ENCODE measurements at places on chromosomes 5 and 9.

DNA sequence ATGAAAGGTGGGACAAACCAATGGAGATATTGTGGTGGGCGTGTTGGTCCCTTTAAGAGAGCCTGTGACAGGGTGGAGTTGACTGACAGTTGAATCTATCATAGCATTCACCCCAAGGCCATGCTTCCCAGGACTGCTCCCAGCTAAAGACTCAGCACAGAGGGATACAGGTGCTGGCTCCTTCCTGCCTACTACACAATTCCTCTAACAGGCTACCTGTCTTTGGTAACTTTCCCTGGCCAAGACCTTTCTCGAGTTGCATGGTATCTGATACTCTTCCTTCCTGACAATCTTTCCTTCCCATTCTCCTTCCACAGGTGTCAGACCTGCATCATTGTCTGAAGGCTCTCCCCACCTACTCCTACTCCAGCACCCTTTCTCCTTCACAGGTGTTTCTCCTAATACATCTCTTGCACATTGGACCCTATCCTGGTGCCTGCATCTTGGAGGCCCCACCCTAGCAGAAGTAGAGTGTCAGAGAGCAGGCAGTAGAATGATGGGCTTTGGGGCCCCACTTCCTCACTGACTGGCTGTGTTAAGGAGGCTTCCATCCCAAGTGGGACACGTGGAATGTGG lies 120.7 kb upstream of the ALDH1B1 start:
- DNase-seq: no peak

- no peak for DNase-seq
Observed at GRCh38 chr9:114790521-114790920, 15.3 kb downstream of the TNFSF15 start.

DNA sequence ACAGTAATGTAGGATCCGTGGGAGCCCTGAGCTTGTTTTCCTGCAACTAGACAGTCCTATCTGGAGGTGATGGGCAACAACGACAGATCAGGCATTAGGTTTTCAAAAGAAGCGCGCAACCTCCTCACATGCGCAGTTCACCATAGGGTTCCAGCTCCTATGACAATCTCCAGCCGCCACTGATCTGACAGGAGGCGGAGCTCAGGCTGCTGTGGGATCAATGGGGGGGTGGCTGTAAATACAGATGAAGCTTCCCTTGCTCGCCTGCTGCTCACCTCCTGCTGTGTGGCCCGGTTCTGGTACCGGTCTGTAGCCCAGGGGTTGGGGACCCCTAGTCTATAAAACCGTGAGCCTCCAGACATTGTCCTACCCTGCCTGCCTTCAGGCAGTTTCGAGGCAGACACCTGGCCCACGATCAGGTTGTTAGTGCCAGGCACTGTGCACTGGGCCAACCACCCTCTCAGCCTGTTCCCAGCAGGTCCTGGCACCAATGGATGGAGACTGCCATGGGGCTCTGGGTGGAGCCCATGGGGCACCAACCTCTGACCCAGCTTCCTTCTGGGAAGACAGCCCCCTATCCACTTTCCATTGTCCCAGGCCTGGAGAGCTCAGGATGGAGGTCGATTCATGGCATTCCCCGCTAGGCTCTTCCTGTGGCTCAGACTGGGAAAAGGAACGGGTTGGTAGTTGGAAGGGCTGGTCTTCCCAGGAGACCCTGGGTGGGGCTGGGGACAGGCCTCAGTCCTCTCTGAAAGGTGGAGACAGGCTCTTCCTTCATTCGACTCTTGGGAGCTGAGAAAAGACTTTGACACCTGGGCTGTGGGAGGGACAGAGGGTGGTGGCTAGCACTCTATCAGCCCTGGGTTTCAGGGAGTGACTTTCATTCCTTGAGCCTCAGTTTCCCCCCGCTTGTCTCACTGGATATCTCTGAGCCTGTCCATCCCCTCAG lies 1.7 kb downstream of the ENDOG start:
- DNase-seq: no peak

DNA sequence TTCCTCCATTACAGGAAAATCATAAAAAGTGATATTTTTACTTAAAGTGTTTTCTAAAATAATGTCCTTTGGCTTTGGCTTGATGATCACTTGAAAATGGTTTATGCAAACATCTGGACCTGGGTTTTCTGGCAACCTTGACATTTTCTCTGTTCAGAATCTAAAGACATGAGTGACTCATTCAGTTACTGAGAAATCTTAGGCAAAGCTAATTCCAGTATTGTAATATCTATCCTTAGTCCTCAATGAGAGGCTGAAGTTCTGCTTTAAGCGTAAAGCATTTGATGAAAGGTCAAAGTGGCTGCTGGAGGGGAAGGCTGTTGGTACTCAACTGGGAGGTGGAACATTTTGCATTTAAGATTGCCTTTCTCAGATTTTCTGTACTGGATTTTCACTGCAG lies 2.3 kb downstream of the MAN2A1 start:
- DNase-seq: no peak

GRCh38 chr5:9712911-9713310 lies 82.8 kb upstream of the TAS2R1 start:
- DNase-seq: no peak

All from stimulated activated CD4-positive, alpha-beta T cell treated with anti-CD3 and anti-CD28 coated beads, Interleukin-1b, Interleukin-23, amount 100 ng/mL, for 4 hours (primary cell).